ENCODE measurements at places on chromosomes 4 and X. TPM values are rescaled to one million over a fixed set of nuclear protein-coding genes. Genes with fewer than 3 reads are reported as not detected.

GRCh38 chrX:15564981-15565579 is 35.7 kb downstream of the ACE2 start:
- DNase-seq, result peak; percentile 75

DNA sequence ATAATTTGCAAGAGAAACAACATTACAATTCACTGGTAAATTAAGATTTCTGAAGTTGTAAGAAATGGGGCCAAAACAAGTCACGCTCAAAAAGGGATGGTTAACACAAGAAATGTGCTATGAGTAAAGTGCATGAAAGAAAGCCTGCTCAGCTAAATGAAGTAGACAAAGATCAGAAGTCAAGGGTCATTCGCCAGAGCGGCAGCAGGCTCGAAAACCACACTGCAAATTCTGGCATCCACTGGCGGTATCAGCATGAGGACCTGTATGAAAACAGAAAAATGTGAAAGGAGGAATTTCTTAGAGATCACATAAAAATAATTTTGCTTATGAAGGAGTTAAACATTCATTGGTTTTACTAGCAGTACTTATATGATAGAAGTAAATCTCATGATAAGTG is 49.6 kb downstream of the FBXL5 start:
- DNase-seq, result no peak

DNA sequence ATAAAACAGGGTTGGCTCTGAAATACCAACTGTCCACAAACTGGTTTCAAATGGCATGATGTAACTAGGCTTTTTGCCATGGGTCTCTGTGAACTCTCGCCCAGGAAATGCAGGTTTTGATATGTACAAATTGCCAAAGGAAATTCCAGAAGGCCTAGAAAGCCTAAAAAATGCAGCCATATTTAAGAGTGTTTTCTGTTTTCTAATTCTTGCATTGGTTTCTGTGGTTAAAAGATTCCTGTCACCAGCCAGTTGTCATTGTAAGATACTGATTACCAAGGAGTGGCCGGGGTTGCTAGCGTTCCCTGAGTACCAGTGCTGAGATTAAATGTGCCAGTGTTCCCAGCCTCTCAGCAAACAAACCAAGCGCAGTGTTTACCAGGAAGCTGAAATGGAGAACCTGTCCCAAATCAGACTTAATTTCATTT is 53.9 kb upstream of the SORBS2 start:
- DNase-seq, result no peak

GRCh38 chr4:2961811-2962441 is 1.3 kb downstream of the NOP14 start:
- no peak for DNase-seq

GRCh38 chr4:73053974-73054480 is 15.5 kb downstream of the COX18 start:
- no peak for DNase-seq

GRCh38 chr4:41388080-41388479 is 131.4 kb downstream of the UCHL1 start:
- DNase-seq, result no peak

DNA sequence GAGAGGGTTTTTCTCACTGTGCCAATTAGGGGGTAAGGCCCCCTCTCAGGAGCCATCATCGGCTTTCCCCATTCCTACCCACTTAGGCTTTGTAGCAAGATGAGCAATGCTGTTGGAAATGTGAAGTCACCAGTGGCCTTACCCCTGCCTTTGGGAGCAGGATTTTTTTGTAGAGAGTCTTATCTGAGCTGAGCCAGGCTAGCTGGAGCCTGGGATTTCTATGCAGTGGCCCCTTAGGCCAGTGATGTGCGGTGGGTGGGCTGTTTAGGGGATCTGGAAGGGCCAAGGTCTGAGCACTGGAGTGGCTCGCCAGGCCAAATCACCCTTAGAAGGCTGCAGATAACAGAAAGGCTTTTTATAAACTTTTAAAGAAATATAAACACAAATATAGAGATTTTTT is 4.2 kb downstream of the CXorf65 start:
- DNase-seq, result no peak

DNA sequence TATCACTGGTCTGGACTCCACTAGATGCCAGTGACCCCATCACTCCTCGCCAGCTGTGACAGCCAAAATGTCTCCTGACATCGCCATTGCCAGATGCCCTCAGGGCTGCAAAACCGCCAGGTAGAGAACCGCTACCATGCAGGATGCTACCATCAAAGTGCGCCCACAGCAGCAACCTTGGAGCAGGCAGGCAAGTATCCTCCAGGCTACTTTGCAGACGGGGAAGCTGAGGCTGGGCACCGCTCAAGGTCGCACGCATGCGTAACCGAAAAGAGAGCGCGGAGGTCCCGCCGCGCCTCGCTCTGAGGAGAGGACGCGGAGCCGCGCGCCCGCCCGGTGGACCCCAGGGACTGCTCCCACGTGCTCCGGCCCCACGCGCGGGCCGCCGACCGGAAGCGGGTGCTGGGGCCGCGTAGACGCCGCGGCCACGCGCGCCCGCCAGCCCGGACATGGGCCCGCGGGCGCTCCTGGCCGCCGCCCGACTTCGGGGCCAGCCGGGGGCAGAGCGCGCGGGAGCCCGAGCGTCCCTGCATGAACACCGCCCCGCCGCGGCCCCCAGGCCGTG is at the start of gene STS:
Gene STS (plus strand): TSS at position 300 of the 565 bp plus-strand sequence. CDS start 105,488 bp downstream, outside the sequence.
- DNase-seq, result peak; percentile 70

PNMA6F gene
- not detected for polyA plus RNA-seq

DNA sequence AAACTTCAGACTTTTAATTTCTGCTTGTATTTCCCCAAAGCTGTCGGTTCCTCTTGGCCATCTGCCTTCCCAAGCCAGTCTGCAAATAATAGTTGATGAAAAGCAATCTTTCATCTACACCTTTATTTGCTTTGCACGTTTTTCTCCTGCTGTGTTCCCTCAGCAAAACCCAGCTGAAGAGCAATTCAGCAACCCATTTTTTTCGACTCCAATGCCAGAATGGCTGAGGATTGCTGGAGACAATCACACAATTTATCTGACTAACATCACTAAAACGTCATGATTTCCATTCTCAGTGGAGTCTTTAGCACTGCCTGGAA is 94.3 kb downstream of the GPRIN3 start:
- DNase-seq, result no peak

GRCh38 chr4:80613470-80613869 is 277.9 kb downstream of the CFAP299 start:
- no peak for DNase-seq

DNA sequence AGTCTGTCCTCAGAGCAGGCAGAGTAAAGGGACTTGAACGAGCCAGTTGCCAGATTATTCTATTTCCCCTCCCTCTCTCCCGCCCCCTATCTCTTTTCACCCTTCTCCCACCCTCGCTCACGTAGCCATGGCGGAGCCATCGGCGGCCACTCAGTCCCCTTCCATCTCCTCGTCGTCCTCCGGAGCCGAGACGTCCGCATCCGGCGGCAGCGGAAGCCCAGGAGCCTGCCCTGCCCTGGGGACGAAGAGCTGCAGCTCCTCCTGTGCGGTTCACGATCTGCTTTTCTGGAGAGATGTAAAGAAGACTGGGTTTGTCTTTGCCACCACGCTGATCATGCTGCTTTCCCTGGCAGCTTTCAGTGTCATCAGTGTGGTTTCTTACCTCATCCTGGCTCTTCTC is 106.2 kb upstream of the SMAD1 start:
- DNase-seq, result no peak

PCDH18 gene
- 2.3 TPM for polyA plus RNA-seq

DNA sequence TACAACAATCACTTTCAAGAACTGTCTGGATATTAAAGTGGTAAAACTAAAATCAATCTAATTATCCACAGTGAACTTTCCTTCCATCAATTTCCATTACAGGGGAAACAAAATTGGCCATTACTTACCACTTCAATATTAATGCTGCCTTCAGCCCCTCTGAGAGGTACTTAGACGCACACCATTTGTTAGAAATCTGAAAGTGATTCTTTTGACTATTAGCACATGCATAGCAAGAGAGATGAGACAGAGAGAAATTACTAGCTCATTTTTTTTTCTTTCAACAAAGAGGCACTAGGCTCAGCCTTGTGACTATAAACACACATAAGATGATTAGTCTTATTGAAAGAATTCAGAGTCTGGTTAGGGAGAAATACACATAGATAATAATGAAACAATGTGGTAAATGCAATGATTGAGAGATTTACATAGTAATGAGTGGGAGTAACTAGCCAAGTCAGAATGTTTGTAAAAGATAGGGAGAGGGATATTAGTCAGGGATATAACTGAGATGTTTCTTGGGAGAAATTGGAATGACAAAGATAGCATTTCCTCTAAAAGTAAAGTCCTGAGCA is 93.3 kb downstream of the YIPF7 start:
- DNase-seq, result no peak

CTAG1A gene
- polyA plus RNA-seq, result not detected

DNA sequence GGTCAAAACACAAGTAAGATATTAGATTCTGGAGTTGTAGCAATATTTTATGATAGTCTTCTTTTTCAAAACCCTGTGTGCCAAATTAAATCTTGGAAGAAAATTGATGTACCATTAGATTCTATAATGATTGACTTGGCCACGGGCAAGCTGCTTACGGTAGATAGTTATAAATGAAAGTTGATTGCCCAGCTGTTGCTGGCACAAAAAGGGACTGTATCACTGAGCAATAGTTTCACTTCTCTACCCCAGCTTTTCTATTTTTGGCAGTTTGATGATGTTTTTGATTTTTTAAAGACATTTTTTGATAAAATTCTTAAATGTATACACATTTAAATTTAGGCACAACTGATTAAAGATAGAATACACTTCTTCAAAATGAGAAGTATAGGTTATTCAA is 333.3 kb downstream of the TRAM1L1 start:
- DNase-seq, result no peak

NHSL2 gene
- polyA plus RNA-seq, result 0.30 TPM

DNA sequence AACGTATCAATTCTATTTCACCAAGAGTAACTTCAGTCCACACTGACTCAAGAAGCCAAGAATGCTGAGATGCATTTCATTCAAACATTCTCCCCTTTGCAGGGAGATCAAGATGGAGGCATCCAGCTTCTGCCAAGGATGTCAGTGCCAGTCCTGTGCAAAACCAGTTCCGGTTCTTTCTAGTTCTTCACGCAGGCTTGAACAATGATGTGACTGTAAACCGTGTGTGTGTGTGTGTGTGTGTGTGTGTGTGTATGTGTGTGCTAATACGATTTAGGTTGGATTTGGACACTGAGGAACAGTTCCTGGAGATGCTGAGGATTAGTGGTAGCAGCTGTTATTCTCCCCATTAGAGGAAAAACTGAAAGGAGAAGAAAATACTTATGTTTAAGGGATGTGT is at the start of gene REELD1:
Gene REELD1 (plus strand): TSS at position 301 of the 400 bp plus-strand sequence. CDS start 2,415 bp downstream, outside the sequence.
- no peak for DNase-seq

HERC6 gene
- 0.75 TPM for polyA plus RNA-seq

DNA sequence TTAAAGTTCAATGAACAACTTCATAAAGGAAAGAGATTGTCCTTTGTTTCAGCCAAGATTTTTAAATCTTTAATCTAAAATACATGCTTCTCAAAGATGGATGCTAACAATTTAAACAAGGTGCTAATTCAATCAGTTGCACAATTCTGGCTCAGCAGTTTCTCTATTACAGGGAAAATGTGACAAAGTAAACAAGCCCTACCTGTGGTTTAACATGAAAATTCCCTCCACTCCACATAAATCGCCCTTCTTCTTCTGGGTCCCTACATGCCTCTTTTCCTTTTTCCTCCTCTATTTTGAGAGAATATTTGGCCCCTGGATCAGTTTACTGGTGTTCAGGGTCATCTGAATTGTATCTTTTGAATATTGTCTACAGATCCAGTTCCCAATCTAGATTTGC is 80.6 kb downstream of the FRYL start:
- no peak for DNase-seq

CXCL11 gene
- 0.15 TPM for polyA plus RNA-seq

DDIT4L gene
- 160 TPM for polyA plus RNA-seq

DNA sequence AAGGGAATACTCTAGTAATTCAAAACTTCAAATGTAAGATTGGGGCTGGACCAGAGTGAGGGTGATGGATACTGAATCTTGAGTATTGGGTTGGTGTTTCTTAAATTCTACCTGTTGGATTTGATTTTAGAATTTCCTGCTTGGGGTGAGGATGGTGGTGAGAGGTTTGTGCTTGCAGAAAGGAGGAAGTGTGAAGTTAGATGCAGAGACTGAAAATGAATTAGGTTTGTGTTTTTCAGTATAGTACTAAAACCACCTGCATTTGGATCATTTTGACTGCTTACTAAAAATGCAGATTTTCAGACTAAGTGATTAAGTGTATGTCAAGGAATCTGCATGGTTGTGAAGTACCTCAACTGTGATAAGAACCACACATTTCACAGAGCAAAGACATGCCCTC is 131.5 kb upstream of the CENPE start:
- no peak for DNase-seq

DNA sequence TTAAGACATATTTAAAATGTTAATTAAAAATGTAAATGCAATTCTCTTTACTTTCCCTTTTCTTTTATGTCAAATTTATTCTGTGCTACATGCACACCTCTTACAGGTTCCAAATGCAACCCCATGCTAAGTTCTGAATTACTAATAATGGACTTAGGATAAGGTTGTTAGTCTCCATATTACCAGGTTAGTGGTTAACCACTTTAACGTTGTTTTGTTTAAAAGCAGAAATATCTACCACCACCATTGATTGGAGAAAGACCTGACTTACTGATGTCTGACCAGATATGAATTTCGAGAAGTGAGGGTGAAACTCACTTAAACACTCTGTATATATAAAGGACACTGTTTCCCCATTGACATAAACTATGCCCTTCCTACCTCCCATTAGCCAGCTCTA is 6.9 kb upstream of the TRPC3 start:
- DNase-seq, result no peak

DNA sequence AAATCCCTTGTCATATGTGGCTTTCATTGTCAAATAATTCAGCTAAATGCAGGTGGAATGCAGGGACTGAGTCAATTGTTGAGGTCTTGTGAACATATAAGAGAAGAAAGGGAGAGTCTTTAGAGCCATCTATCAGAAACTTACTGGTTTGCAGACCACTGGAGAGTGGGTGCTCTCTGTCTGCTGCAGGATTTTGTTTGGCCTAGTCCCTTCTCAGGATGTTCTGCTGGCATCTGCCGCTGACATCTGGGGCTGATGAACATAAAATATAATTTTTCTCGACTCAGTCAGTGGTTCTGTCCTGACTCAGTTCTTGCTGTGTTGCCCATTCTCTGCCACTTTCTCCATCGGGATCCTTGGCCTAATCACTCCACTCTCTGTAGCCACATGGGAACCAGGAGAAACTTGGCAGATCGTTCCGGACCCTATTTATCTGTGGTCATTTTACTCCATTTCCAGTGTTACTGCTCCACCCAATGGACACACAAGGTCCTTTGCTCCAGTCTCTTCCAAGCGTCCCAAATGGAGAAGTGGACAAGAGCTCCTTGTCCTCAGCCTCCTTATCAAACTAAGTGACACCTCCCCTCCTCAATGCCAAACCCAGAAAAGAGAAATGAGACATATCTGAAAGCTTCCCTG is 436.2 kb downstream of the FAT4 start:
- no peak for DNase-seq

ATP2B3 gene
- polyA plus RNA-seq, result not detected

SULT1E1 gene
- not detected for polyA plus RNA-seq

DNA sequence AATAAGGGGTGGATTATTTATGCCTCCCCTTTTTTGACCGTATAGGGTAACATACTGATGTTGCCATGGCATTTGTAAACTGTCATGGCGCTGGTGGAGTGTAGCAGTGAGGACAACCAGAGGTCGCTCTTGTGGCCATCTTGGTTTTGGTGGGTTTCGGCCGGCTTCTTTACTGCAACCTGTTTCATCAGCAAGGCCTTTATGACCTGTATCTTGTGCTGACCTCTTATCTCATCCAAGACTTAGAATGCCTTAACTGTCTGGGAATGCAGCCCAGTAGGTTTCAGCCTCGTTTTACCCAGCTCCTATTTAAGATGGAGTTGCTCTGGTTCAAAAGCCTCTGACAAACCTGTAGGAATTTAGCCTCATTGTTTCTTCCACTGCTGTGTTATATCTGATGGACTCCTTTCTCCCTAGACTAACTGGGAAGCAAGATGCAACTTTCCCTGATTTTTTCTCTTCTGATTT is 71.4 kb downstream of the TMEM131L start:
- no peak for DNase-seq

UGT2B7 gene
- not detected for polyA plus RNA-seq
